Stimulated activated CD4-positive, alpha-beta T cell treated with anti-CD3 and anti-CD28 coated beads, Interleukin-12 subunit alpha, Interleukin-12 subunit beta, amount 100 ng/mL, for 24 hours (primary cell): ENCODE measurements at places on chromosomes 13 and 19.

DNA sequence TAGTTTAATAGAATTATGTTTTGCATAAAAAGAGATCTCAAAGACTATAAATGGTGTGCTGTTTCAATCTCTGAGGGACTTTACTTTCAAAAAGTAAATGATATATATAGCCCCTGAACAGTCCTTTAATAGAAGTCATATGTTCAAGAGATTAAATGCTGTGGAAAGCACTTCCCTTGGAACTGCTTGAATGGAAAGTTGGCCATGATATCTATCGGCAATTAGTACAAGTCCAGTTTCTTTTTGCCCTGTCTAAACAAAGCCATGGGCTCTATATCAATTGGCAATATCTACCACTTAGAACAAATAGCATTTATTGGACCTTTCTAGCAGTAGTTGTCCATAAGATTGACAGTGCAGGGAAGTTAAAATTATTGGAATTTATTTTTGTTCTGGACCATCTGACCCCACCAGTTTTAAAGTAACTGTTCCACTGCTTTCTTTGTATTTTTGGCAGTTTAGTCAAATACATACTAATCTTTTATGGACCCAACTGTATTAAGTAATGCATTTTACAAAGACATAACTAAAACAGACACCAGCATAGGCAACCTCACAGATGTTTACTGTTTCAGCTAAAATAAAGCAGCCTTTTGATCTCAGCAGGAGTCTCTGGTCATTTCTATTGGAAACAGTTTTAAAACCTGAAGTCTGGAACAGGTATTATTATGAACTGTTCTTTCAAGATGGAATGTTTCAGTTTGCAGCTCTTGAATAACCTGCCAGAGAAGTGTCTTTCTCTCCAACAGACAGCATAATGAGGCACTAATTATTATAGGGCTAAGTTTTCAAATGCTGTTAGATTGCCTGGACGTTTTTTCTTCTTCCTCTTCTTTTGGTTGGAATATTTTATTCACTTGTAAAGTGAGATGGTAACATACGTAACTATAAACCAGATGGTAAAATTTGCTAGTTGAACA, 282.6 kb downstream of the DCLK1 start:
- no peak for DNase-seq

GRCh38 chr13:47142105-47142504, 245.3 kb upstream of the HTR2A start:
- DNase-seq, result no peak

GRCh38 chr13:28147495-28147894, 9.2 kb downstream of the PAN3 start:
- DNase-seq, result no peak

DNA sequence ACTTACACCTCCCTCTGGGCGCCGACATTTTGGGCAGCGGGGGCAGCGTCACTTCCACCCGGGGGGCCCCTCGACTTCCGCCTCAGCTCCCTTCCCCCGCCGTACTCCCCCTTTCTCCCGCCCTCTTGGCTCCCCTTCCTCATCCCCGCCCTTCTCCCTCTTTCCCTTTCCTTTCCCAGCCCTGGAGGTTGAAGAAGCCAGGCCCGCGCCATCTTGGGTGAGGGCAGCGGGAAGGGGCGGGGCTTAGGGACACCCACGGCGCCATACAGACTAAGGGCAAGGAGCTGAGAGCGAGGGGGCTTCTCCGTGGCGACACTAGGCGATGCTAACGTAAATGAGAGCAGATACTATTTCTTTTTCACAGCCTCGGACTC, at the start of gene FIZ1:
FIZ1 (minus strand) TSS at position 50 of the 374 bp plus-strand sequence. CDS start 1,652 bp downstream, outside the sequence.
- peak; percentile 96 for DNase-seq

GRCh38 chr13:44305917-44306370, 67.7 kb upstream of the SERP2 start:
- DNase-seq, result no peak

DNA sequence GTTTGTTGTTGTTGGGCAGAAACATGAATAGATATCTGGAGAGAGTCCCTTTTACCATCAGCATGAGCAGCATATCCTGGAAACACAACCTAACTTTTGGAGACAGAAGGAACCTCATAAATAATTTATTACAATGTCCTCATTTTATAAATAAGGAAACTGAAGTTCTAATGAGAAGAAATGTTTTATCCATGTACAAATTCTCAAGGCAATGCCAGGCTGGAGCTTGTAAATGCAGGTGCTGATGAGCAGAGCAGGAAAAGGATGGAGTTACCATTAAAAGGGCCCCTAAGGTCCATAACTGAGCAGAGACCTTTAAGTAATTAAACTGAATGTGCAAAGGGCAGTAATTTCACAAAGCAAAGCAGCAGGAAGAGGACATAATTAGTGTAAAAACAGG, 17.3 kb downstream of the LCP1 start:
- DNase-seq, result no peak

DNA sequence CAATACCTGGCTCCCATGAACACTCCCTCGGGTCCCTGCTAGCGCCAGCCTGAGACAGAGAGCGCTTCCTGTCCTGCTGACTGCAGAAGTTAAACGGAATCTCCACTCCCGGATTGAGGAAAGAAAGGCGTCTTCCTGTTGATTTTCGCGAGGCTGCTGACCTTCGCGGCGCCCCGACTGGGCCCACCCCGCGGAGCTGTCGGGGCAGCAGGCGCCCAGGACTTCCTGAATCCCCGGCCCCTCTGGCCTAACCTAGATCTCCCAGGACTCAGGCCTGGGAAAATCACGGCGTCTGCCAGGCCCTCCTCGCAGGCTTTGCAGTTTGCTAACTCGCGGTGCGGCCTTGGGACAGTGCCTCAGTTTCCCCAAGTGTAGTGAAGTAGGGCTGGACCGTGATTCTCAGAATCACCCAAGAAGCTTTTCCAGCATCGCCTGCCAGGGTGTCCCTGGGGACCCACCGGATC, 108.8 kb downstream of the KCTD15 start:
- no peak for DNase-seq

DNA sequence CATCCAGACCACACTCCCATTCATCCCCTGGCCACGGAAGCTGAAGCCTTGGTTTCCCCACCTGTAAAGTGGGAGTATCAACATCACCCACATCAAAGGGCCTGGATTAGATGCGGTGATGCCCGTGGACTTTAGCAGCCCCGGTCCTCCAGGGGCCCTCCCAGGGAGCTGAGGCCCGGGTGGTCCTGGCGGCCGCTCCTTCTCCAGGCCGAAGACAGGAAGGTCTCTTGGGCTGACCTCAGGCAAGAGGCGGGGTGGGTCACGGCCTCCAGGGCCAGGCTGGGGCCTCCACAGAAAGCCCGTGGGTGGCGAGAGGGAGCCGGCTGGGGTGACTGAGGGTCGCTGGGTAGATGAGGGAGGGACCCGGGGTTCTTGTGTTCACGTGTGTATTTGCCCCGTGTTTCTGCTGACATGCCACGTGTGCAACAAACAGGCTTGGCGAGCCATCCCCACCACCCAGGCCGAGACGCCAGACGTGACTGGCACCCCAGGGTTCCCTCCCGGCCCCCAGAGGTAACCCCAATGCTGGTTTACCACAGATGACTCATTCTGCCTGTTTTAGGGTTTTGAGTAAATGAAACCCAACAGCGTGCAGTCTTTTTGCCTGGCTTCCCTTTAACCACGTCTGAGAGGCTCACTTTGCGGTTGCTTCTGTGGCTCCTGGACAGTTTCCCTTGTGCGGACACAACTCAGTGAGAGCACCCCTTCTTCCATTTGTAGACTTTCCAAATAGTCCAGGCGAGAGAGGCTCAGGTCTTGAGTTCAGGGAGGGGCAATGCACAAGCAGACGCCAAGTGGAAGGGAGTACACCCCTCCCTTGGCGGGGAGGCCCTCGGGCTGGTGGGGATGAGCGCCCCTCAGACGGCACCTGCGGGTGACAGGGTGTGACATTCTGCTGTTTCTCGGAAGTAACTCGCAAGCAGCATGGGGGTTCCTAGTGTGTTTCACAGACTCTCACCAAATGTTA, 42.9 kb downstream of the C13orf46 start:
- DNase-seq, result peak; percentile 20

DNA sequence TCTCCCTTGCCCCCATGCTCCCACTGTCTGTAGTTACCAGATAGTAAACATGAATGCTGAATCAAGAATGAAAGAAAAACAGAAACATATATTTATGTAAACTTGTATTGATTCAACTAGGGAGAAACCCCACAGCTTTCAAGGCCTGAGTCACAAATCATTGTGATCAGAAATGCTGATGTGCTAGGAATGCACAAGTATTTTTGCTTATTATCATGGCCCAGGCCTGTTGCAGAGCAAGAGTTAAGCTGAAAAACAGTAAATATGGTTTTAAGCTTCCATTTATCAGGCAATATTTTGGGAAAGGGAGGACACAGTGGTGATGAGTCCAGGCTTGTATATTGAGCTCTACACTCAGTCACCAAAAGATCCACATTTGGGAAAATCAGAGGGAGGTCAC, 669.6 kb downstream of the DIAPH3 start:
- DNase-seq, result no peak

GRCh38 chr13:95360464-95361097, 59.3 kb upstream of the ABCC4 start:
- no peak for DNase-seq

DNA sequence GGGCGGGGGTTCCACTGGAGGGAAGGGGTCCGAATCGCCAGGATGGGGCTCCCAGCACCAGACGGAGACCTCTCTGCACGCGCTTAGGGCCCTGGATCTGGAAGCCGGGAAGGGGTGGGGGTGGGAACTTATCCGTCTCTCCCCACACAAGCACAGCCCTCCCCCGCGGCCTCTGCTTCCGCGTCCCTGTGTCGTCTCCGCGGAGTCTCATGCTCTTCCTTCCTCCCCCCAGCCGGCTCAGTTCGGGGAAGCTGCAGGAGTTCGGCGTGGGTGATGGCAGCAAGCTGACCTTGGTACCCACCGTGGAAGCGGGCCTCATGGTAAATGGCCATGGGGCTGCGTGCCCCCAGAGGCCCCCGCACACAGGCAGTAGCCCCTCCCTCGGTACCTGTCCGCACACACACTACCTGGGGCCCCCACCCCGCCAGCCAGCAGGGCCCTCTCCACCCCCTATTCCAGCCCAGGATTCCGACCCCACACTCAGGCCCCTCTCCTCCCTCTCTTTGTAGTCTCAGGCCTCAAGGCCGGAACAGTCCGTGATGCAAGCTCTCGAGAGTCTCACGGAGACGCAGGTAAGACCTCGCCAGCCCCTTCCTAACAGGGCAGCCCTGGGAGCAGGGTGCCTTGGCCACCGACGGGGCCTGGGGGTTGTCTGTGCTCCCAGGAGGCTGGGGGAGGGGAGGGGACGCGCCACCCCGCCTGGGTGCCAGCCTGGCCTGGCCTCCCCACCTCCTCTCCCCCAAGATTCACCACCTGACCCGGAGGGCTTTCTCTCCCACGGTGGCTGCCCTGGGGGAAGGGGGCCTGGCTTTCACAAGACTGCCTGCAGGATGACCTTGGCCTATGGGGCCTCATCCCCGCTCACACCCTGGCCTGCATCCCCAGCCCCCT, 3.2 kb downstream of the MIDN start:
- no peak for DNase-seq

DNA sequence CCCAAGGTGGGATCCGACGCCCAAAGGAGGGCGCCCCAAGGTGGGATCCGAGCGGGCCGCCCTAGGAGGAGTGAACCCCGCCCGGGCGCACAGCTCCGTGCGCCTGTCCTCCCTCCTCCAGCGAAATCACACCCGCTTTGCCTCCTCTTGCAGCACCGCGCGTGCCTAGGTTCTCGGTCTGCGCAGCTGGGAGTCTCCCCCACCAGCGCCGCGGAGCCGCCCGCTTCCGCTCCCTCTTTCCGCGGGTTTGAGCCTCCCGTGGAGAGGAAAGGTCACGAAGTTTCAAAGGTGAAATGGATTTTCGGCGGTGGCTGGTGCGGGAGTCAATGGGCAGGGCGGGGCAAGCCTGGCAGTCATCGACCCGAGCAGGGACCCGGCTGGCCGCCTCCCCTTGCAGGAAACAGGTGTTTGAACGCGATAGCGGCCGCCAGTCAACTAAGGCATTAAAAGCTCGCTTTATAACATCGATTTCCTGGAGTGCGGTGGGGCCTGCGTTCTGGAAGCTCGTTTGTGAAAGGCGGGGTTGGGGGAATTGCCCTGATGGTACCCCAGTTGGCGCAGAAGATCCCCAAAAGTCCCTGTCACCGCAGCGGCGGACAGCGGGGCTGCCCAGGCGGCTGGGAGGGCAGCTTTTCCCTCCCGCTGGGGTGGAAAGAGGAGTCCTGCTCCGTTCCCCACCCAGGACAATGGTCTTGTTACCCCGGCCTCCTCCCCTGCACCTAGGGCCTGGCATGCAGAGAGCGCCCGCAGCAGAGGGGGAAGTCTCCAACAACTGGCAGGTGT, 9.0 kb upstream of the SOX1 start:
- DNase-seq, result no peak

DNA sequence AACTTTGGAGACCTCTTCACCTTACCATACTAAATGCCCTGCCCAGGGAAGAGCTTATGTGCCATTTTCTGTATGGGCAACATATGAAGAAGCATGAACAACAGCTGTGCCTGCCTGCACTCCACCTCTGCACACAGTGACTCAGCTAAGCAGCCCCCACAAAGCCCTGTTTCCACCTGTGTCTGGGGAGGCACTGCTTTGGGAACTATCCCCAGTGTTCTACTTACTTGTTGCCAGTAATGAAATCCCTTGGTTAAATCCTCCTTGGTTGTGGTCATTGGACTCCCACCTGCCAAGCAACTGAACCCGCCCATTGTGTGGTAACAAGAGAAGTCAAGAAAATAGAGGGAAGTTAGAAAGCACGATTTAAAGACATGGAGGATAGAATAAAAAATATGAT, 84.6 kb downstream of the NALCN start:
- DNase-seq, result no peak

DNA sequence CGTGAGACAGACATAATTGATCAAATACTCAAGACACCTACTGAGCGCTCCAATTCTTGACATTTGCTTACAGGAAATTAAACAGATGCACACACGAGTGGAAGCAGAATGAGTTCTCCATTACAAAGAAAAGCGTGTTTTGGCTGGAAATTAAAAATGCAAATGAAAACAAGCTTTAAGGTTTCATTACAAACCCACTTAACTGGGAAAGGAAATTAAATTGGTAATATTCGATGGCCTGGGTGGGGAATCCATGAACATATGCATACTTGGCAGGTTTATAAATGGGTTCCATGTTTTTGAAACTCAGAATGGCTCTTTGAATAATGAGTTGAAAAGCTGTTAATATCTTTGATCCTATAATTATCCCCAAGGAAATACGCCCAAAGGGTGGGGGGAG, 178.0 kb downstream of the IER2 start:
- DNase-seq, result no peak

DNA sequence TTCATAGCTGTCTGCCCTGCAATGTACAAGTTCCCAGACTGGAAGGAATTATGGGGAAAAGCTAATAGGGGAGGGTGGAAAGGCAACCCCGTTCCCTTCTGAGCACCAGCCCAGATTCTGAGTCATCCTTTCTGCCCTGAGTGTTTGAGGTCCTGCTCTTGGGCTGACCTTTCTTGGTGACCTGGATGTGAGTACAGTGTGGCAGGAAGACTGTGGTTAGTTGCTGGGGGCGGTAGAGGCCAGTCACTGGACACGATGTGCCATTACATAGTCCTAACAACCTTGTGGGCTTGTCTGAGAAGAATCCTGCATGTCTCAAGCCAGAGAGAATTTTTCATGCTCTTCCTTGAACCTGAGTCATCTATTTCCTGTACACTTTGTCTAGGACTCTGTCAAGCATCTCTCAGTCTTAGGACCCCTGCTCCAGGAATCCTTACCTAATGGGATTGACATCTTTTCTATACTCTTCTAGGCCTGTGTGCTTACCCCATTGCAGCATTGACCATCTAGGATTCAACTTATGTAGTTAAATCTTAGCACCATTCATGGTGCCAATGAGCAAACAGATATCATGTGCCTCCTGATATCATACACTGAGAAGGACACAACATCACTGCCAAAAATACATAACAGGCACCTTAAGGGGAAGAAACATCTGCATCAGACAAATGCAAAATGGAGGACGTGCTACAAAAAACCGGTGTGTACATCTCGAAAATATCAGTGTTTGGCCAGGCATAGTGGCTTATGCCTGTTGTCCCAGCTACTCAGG, 8.1 kb upstream of the ANGPTL4 start:
- no peak for DNase-seq
